ENCODE measurements at places on chromosomes 12 and 14.

- no peak for DNase-seq
Observed at GRCh38 chr14:50816395-50817047, 14.4 kb downstream of the NIN start.

DNA sequence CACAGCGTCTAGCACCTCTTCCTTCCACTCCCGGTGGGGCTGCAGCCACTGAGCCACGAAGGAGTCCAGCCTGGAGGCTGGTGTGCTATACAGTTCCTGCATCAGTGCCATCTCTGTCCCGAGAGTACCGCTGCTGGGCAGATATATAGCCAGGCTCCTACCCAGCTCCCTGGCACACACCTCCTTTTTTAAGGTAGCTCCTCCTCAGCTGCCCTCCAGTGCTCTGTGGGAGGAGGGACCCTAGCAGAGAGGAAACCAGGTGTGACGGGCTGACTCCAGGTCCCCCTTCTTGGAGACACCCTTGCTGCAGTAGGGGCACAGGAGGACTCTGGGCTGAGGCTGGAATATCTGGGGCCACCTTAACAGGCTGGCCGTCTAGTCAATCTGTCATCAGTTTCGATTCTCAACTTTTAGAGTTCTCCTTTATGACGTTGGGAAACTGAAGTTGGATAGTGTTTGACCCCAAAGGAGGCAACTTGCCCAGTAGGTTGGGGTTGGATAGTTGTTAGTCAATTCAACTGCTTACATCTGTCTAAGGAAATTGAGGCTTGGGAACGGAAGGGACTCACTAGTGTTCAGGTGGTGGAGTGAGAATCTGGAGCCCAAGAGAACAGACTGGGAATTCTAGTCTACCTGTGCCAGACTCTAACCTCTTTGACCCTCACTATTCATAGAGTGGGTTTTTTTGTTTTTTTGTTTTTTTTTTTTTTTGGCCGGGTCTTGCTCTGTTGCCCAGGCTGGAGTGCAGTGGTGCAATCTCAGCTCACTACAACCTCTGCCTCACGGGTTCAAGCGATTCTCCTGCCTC lies at the start of gene OASL:
Gene OASL (minus strand): TSS at position 386 of the 808 bp plus-strand sequence. CDS start 275 bp downstream, at position 111.
- DNase-seq: peak; percentile 48

- no peak for DNase-seq
Observed at GRCh38 chr12:75754698-75755097, 243.3 kb upstream of the KRR1 start.

GRCh38 chr12:54285150-54286041 lies 4.9 kb downstream of the HNRNPA1 start:
- DNase-seq: no peak

- DNase-seq: no peak
Observed at GRCh38 chr12:91940322-91940721, 205.3 kb downstream of the BTG1 start.

- DNase-seq: no peak
Observed at GRCh38 chr14:23621204-23621931, 14.8 kb upstream of the DHRS2 start.

- no peak for DNase-seq
Observed at GRCh38 chr14:73007835-73008234, 19.1 kb downstream of the ZFYVE1 start.

DNA sequence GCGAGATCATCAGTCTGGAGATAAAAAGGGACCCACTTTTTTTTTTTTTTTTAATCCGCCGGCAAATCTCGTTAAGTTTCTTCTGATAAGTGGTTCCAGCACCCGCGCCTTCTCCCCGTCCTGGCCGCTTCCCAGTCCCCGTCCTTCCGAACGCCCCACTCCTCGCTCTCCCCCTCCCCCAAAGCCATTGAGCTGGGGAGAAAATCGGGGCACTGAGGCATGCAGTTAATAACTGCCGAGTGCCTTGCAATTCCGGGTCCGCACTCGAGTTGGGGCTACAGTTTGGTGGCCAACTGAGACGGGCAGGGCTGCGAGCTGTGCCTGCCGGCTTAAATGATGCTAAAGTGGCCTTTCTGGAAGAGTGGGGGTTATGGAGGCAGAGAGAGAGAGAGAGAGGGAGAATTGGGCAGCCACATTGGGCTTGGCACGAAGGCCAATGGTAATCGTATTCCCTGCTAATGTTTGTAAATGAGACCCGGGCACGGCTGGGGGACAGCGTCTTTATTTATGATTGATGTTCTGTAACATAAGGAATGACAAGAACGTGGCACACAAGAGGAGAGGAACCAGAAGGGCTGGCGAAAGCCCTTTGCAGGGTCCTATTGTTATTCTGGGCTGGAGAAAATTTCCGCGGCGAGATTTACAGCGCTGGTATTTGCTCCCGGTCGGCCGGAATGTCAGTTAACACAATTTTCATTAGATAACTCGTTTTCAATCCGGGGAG lies 115.4 kb upstream of the MYL2 start:
- no peak for DNase-seq

DNA sequence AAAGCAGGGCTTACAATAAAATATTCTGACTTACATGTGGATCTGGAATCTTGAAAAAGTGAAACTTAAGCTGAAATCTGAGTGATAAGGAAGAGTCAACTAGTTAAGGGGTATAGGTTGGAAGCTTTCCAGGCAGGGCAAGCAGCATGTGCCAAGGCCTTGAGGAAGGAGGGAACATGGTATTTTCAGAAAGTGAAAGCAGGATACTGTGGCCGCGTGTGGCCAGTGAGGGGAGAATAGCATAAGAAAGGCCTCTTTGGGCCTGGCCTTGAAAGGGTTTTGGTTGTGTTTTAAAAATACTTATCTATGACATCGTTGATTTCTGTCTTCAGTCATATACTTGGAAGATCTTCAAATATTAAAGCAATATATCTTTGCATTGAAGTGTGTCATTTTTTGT lies 213.4 kb downstream of the AKAP6 start:
- DNase-seq: no peak

GRCh38 chr14:70100071-70100470 lies 88.7 kb downstream of the SLC8A3 start:
- no peak for DNase-seq

- DNase-seq: no peak
Observed at GRCh38 chr12:124705545-124706138, 138.2 kb upstream of the NCOR2 start.

DNA sequence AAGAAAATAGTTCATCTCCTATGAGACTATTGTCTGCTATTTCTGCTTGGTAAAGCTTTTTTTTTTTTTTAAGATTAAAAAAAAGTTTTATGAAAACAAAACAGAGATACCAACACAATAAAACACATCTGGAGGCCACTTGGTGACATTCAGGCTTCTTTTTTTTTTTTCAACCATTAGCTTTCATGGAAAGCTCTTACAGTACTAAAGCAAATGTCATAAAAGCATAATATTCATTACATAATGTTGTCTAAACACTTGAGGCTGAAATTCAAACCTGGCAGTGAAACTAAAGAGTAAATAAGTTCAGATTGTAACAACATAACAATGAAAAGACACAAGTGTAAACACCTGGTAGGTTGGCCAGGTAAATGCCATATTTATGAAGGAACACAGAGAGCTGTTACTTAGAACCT lies 14.7 kb downstream of the PRICKLE1 start:
- no peak for DNase-seq

DNA sequence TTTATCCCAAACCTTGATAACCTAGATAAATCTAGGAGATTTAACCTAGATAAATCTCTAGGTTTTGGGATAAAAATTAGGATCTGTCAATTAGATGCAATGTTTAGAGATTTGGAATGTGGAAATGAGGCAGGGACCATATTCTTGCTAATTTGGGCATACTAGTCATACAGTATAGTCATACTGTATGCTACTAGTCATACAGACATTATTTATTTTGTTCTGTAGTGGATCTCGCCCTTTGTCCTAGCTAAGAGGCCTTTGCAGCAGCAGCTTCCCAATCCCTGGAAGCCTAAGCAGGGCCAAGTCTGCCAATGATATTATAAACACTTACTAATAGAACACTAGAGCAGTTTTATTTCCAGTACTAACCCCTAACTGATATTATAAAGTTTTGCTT lies 136.4 kb downstream of the CEP128 start:
- no peak for DNase-seq

- no peak for DNase-seq
Observed at GRCh38 chr12:98606359-98606988, 13.0 kb downstream of the SLC25A3 start.

- DNase-seq: peak; percentile 45
Observed at GRCh38 chr12:110846615-110847566, at the start of gene CCDC63. Gene CCDC63 (plus strand): TSS chr12:110846987. CDS start chr12:110852955, 5,968 bp downstream.

DNA sequence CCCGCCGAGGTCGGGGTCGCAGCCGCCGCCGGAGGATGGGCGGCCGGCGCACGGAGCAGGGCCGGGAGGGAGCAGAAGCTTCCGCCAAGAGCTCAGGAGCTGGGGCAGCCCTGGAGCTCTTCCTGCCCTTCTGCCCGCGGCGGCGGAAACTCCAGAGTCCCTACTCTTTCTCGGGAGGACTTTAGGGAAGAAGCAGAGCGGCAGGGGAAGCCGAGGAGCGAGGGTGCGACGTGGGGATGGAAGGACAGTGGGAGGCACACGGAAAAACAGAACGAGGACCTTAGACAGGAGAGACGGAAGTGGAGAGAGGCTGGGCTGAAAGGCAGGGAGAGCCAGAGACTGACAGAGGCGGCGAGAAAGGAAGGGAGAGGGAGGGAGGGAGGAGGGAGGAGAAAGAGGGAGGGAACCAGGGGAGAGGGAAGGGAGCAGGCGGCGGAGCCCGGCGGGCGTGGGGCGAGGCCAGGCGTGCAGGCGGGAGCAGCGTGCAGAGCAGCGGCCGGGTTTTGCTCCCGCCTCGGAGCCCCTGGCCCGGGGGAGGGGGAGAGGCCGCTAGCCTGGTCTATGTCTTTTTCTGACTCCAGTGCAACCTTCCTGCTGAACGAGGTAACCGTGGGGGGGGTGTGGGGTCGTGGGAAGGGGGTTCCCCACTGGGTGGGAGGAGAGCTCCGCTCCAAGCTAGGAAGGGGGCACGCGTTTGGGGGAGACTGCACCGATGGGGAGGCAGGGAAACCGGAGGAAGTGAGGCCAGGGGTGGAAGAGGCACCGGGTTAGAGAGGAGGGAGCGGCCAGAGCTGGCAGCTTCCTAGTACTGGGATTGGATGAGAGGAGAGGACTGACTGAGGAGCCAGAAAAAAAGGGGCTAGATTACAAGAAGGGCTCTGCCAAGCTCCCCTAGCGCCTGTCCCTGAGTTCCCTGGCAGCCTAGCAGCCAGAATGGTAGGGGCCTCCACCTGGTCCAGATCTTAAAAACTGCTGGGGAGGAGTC lies 2.9 kb upstream of the CACNB3 start:
- DNase-seq: no peak

GRCh38 chr14:95690815-95691214 lies 4.6 kb downstream of the TCL1B start:
- no peak for DNase-seq

DNA sequence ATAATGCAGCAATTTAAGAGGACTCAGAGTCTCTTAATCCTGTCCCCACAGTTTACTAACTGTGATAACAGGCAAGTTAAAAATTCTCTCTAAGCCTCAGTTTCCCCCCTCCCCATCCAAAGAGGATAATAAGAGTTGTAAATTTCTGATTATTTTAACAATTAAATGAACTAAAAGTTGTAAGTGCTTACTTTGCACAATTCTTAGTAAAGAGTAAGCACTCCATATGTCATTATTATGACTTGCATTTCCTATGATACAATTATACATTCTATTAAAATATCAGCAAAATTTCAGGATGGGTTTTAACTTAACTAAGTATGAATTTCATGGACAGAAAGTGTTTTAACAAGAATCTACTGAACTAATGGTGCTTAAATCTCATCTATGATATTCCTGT lies 80.1 kb downstream of the NELL2 start:
- no peak for DNase-seq

DNA sequence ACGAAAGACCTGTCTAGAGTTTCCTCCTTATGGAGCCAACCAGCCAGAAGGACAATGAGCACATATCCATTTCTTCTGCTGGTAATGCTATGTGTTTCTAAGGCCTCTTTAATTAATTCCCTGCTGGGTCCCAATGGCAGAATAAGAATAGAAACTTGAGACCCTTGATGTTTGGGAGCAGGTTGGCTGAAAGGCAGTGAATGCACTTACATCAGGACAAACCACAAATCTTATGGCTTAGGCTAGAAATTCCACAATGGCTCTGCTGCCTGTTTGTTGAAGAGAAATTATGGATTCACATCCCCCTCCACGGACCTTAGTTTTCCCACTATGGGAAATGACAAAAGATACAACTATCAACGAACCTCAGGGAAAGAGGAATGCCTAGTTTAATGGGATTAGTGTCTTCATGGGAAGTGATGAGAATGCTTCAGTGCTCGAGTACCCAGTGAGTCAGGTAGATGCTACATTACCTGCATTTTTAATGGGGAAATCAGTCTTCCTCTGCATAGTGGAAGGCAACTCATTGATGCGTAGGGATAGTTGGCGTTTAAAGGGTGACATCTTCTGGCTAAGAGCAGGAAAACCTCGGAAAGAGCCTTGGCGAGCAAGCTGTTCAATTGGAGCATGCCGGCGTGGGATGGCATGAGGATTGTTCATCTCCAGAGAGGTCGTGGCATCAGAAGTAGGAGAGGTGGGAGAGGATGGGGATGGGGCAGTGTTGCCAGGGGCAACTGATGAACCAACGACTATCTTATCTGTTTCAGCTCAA lies 46.5 kb downstream of the PAPLN start:
- DNase-seq: no peak

DNA sequence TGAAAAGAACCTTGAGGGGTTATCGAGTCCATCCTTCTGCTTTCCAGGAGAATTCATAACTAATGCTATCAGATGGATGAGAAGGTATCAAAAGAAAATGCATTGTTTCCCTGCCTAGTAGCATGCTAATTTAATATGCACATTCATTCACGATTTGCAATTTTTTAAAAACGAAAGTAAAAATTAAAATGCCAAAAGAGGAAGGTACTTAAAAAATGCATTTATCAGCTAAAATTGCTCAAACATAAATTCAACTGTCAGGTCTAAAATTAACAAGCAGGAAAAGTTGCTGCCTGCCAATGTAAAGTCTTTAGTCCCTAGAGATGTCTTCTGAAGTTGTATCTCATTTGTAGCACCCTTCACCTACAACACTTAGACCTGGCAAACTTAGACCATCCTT lies 7.9 kb downstream of the ATF7 start:
- no peak for DNase-seq

GRCh38 chr12:102528111-102528510 lies 47.7 kb upstream of the IGF1 start:
- DNase-seq: no peak

DNA sequence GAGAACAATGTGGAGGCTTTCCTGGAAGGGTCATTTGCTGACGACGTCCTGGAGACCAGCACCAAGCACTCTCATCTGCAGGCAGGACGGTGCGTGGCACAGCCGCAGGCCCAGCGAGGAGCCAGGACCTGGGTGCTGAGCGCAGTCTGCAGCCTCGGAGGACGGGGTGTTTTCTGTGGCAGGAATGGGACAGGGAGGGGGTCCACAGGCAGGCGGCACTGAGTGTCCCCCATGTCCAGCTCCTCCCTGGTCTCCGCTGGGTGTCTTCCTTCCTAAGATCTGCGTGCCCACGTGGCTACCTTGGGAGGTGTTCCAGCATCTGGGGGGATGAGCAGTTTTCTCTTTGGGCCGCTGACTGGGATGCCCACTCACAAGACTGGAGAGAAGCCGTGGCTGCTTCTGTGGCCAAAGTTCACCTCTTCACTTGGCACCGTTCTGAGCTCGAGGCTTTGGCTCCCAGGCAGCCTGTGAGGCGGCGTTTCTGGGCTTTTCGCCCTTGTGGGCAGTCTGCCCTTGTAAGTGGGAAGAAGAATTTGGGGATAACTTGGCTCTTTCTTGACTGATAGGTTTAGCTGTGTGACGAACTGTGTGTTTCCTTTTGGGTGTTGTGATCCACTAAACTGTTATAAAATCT lies 72.2 kb downstream of the NOC4L start:
- no peak for DNase-seq
